ENCODE measurements at places on chromosomes 4 and X. TPM values are rescaled to one million over a fixed set of nuclear protein-coding genes. Genes with fewer than 3 reads are reported as not detected.

PNMA5 gene
- not detected for total RNA-seq

FGFRL1 gene
- 97.6 TPM for total RNA-seq

SOX3 gene
- total RNA-seq, result 0.04 TPM

VCX3A gene
- total RNA-seq, result not detected

RASSF6 gene
- total RNA-seq, result 0.04 TPM

SHROOM2 gene
- 0.84 TPM for total RNA-seq

TEX13B gene
- total RNA-seq, result not detected

CYSLTR1 gene
- total RNA-seq, result 11.1 TPM

ARHGAP36 gene
- total RNA-seq, result 288 TPM

PRSS12 gene
- total RNA-seq, result 7.1 TPM

SPOCK3 gene
- 1.8 TPM for total RNA-seq

CTAG2 gene
- total RNA-seq, result not detected

SPANXA2 gene
- total RNA-seq, result not detected

FAM149A gene
- 9.4 TPM for total RNA-seq

ETDB gene
- not detected for total RNA-seq

FAM53A gene
- 1.6 TPM for total RNA-seq

DKK2 gene
- 45.0 TPM for total RNA-seq

SPARCL1 gene
- total RNA-seq, result 314 TPM

MCTS1 gene
- total RNA-seq, result 41.5 TPM

ADH7 gene
- total RNA-seq, result not detected

ZMAT1 gene
- total RNA-seq, result 1.9 TPM

GAGE12F gene
- not detected for total RNA-seq

FAT1 gene
- 139 TPM for total RNA-seq

H2BW2 gene
- total RNA-seq, result not detected

STARD8 gene
- 13.1 TPM for total RNA-seq

F11 gene
- not detected for total RNA-seq

MAGED4B gene
- 30.1 TPM for total RNA-seq

CYTL1 gene
- 11.0 TPM for total RNA-seq

TECRL gene
- total RNA-seq, result 18.4 TPM

DMRTC1 gene
- not detected for total RNA-seq

CD38 gene
- total RNA-seq, result 0.44 TPM

PABPC5 gene
- total RNA-seq, result 5.1 TPM

PRR32 gene
- total RNA-seq, result 95.8 TPM

ENAM gene
- total RNA-seq, result 2.4 TPM

FAM47E gene
- 1.9 TPM for total RNA-seq
